ENCODE measurements at places on chromosomes 6 and 20.

DNA sequence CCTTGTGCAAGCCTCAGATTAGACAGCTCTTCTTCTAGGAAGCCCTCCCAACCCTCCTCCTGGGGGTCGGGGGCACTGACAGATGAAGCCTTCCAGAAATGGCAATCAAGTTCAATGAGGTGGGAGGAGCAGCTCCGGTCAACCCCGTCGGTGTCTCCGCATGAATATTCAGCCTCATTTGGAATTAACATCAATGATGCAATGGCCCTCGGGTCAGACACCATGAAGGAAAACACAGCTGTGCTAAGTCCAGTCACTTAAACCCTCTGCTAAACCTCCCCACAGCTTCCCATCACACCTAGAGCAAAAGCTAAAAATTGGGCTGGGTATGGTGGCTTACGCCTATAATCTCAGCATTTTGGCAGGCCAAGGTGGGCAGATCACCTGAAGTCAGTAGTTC, 36.5 kb downstream of the ZNF217 start:
- DNase-seq, result no peak

GRCh38 chr6:36676141-36677058, 2.1 kb upstream of the CDKN1A start:
- no peak for DNase-seq

DNA sequence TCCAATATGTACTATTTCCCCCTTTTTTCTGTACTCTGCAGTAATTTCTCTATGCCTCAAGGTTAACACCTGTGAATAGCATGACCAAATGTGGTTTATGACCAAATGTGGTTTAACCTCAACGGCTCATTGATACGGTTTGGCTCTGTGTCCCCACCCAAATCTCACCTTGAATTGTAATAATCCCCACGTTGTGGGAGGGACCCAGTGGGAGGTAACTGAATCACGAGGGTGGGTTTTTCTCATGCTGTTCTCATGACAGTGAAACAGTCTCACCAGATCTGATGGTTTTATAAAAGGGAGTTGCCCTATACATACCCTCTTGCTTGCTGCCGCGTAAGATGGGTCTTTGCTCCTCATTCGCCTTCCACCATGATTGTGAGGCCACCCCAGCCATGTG, 18.7 kb downstream of the DEK start:
- no peak for DNase-seq

GRCh38 chr20:9409981-9410380, 104.4 kb upstream of the LAMP5 start:
- DNase-seq, result no peak

- DNase-seq, result peak; percentile 85
Measured at GRCh38 chr6:73523434-73524123, 2.7 kb upstream of the EEF1A1 start.

DNA sequence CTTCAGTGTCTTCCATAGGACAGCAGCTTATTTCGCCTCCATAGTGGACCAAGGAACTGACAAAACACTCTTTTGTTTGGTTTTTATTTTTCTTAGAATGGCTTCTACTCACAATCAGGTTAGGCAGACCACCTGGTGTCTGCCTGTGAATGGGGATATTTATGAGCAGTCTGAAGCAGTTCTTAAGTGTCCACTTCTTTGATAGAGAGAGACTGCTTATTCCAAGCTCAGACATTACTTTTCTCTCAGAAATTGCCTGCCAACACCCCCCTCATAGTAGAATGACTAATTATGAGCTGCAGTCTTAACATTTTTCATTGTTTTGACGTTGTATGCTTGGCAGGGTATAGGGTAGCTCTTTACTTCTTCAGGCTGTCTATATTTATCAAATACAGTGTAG, 174.7 kb downstream of the ZFAND3 start:
- no peak for DNase-seq

- no peak for DNase-seq
Measured at GRCh38 chr6:7249391-7249790, 63.6 kb downstream of the SSR1 start.

DNA sequence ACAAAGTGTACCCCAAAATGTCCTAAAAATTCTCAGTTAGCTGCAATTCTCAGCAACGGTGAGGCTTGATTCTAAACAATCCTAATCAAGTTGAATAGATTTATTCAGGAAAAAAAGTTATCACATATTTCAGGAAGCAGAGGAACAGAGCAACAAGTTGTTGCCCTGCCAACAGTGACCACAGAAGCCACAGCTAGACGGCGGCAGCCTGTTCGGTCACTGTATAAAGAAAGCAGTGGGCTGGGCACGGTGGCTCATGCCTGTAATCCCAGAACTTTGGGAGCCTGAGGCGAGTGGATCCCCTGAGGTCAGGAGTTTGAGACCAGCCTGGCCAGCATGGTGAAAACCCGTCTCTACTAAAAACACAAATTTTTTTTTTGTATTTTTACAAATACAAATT, 171.2 kb upstream of the BMP5 start:
- DNase-seq, result no peak

- no peak for DNase-seq
Measured at GRCh38 chr6:167528976-167529375, 204.1 kb downstream of the TTLL2 start.

DNA sequence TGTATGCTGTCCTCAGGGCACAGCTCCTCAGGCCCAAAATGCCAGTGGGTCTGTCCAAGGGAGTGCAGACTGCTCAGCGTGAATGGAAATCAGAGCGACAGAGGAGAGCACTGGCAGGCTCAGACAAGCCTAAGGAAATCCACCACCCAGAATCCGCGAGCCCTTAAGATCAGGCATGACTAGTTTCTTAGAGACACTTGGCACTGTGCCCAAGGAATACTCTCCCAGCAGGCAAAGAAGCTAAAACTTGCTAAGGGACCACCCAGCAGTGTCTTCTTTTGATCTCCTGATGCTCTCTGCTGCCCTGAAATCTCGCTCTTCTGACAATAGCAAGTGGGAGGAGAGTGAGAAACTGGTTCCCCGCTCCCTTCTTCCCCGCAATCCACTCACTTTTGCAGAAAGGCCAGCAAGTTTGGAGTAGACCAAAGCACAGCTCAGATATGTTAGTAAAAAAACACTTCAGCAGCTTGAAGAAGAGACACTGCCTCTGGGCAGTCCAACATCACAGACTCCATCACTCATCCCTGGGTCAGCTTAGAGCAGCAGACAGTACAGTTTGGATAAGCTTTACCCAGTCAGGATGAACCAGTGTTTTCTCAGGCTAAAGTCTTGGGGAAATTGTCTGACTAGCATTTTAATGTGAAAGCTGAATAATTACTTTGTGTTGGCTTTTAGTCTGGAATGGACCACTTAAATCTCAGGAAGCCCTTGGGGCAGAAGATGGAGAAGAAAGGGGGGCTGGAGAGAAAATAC, 32.4 kb downstream of the TRAF3IP2 start:
- no peak for DNase-seq

GRCh38 chr6:44180406-44180805, 21.8 kb downstream of the CAPN11 start:
- no peak for DNase-seq

- no peak for DNase-seq
Measured at GRCh38 chr20:15033891-15034290, 696.5 kb upstream of the FLRT3 start.

- no peak for DNase-seq
Measured at GRCh38 chr6:108091288-108091687, 16.7 kb upstream of the OSTM1 start.

DNA sequence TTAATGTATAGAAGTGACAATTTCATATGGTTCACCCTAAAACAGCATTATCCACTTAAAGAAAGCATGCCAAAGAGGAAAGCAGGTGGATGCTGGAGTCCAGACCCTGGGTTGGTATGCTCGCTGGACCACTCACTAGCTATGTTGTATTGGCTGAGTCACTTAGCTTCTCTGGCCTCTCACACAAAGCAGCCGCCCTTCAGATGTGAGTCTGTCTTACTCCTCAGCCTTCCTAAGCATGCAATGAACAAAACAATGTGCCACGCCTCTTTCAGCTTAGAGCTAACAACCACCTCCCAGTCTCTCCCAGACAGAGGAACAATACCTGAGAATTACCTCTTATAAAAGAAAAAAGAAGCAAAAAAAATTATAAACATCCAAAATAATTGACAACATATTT, 29.4 kb downstream of the SIM1 start:
- no peak for DNase-seq

- DNase-seq, result peak; percentile 54
Measured at GRCh38 chr6:30325150-30325872, 1.4 kb upstream of the TRIM39 start.

GRCh38 chr20:32336918-32337347, 21.2 kb upstream of the ASXL1 start:
- DNase-seq, result no peak

DNA sequence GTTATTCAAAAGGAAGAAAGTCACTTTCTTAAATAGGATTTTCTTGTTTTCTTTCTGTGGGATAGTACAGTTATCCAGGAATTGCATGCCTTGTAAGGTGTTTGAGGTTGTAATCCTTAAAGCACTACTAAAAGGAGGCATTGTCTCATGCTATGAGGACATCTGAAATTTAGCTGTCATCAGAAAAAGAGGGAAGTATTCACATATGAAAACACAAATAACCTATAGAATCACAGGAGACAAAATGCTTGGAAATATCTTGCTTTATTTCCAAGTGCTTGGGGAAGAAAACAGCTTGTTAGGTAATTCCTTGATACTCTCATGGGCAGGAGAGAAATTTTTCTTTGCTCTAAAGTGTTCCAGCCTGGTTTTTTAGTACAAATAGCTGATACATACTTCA, 40.1 kb downstream of the HECA start:
- DNase-seq, result no peak

DNA sequence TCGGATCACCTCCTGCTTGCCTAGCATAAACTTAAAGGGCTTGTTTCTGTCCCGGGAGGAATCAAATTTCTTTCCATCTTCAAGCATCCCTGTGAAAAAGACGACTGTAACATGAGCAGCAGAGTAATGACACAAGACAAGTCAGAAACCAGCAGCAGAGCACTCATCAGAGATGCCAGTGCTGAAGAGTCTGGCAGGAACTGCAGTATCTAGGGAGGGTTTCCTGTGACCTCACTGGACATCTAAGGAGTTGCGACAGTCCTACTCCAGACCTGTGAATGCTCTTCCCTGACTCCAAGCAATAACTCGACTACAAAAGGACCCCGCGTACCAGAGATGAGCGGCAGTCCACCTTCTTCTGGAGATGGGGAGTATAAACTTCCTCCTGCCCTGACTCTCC, 17.3 kb downstream of the FKBP1A start:
- DNase-seq, result no peak

GRCh38 chr6:34331371-34332050, 61.0 kb downstream of the NUDT3 start:
- no peak for DNase-seq

- no peak for DNase-seq
Measured at GRCh38 chr6:33875696-33876095, 71.9 kb upstream of the MLN start.

- DNase-seq, result no peak
Measured at GRCh38 chr20:50930976-50931305, 296 bp downstream of the ADNP start.

- peak; percentile 73 for DNase-seq
Measured at GRCh38 chr20:33667245-33667675, 517 bp downstream of the ACTL10 start.

GRCh38 chr6:153043719-153044118, 41.2 kb upstream of the MTRF1L start:
- peak; percentile 66 for DNase-seq

DNA sequence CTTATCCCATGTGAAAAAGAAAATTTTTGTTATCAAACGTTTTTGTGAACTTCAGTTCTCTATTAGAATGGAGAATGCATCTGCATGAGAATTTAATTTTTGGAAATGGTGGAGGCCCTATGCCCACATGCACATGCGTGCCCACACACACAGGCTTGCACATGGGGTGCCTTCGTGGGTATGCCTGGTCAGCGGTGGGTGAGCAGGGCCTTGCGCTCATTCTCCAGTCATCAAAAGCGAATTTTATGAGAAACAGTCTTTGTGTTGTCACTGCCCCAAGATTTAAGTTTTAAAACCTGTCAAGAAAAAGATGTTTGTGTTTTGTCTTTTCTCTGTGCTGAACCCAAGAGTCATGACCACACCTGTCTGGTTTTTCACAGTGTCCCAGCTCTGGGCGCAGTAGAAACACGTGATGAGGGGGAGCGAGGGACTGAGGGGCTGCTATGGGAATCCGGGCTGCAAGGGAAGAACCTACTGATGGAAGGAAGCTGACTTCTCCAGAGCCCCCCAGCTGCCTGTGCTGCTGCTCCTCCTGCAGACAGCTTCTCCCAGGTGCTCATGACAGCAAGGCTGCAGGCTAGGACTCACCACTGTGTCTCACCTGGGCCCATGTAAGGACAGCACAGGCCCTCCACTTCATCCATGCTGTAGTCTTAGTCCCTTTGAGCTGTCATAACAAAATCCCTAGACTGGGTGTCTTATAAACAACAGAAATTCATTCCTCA, 153.6 kb downstream of the SYCP2 start:
- DNase-seq, result no peak

DNA sequence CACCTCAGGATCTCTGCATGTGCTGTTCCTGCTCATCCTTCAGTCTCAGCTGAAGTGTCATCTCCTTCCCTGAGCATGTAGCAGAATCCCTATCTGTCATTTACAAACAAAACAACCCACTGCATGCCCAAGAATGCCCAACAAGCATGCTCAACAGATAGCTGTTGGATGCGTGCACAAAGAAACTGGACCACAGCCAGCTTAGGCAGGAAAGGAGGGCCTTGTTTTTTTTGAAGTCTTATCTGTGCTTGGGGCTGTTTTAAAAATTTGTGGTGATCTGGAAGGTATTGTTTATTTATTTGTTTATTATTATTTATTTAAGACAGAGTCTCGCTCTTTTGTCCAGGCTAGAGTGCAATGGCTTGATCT, 18.5 kb upstream of the SLC16A10 start:
- no peak for DNase-seq

GRCh38 chr6:33439956-33440648, 14.3 kb upstream of the ZBTB9 start:
- DNase-seq, result no peak

GRCh38 chr6:79946272-79947190, 822 bp downstream of the ELOVL4 start:
- DNase-seq, result peak; percentile 12

- DNase-seq, result no peak
Measured at GRCh38 chr20:57262784-57263609, 3.4 kb downstream of the BMP7 start.

DNA sequence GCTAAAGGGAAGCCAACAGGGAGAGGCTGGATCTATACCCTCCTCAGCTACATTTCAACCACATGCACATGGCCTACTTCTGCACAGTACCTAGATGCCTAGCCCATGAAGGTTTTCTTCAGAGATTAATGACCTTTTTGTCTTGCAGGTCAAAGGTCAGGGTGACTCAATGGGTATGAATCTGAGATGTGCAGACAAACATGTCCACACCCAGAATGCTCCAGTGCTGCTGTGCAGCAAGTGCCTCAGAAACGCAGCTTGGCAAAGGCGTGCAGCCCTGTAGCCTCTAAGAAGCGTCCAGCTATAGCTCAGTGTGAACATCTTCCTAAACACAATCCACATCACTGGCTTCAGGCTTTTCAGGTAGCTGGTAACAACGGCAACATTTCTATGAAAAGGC, 24.4 kb downstream of the MAP1LC3A start:
- no peak for DNase-seq

- DNase-seq, result no peak
Measured at GRCh38 chr6:57342148-57342669, 24.8 kb downstream of the PRIM2 start.

- DNase-seq, result no peak
Measured at GRCh38 chr20:7207186-7207798, 439.8 kb downstream of the BMP2 start.

- DNase-seq, result no peak
Measured at GRCh38 chr6:61953851-61954250, 332.2 kb downstream of the KHDRBS2 start.

Data from body of pancreas (tissue), 4 donors.